ENCODE measurements at places on chromosomes 16 and 17. TPM values are rescaled to one million over a fixed set of nuclear protein-coding genes. Genes with fewer than 3 reads are reported as not detected.

GPR142 gene
- total RNA-seq: not detected

OTOP2 gene
- total RNA-seq: not detected

SLC47A1 gene
- total RNA-seq: not detected

CHD9NB gene
- total RNA-seq: not detected

ADORA2B gene
- total RNA-seq: 2.2 TPM

ACTG1 gene
- total RNA-seq: 971 TPM

ARHGAP23 gene
- total RNA-seq: 1.3 TPM

C1QTNF8 gene
- not detected for total RNA-seq

TBC1D3I gene
- 0.54 TPM for total RNA-seq

LGALS3BP gene
- total RNA-seq: 49.0 TPM

- DNase-seq: no peak
Observed at GRCh38 chr16:66175636-66176035, 190.9 kb upstream of the CDH5 start.

DNA sequence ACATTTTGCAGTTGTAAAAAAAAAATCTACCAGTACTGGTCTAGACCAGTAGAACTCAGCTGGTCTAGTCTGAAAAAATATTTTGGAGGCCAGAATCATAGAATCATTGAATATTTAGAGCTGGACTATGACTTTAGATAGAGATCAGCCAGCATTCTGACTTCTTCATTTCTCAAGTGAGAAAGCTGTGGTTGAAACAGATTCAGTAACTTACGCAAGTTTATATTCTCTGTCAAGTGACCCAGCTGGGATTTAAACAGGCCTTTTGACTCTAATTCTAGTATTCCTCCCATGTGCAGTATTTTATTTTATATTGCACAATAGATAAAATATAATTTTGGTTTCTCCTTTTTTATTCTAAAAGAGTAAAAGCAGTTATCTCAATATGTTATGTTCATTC lies 4.9 kb downstream of the TNRC6A start:
- no peak for DNase-seq

DNA sequence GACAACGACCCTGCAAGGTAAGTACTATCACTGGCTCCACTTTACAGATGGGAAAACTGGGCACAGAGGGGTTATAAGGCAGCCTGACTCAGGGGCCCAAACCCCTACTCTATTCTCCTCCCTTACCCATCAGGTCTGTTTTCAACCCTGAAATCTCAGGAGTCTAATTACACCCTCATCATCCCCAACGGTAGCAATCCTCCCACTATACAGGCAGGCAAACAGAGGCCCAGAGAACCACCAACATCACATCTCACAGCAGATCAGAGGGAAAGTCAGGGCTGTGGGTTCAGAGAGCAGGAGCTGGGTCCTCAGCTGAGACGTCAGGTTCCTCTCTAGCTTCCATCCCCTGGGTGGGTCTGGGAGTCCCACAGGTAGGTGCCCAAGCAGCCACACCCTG lies 16.5 kb downstream of the JUP start:
- DNase-seq: no peak

DNA sequence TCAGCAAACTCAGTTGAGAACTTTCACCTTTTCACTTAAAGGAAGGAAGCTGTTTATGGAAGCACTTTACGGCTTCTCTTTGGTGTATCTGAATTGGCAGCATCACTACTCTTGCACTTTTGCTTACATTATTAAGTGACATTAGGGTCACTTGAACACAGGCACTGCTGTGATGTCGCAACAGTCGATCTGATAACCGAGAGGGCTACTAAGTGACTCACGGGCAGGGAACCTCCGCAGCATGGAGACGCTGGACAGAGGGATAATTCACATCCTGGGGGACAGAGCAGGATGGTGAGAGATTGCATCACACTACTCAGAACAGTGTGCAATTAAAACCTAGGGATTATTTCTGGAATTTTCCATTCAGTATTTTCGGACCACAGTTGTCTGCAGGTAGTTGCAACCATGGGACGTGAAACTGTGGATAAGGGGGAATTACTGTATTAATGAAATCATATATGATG lies 56.5 kb downstream of the DNAH2 start:
- DNase-seq: no peak

DNA sequence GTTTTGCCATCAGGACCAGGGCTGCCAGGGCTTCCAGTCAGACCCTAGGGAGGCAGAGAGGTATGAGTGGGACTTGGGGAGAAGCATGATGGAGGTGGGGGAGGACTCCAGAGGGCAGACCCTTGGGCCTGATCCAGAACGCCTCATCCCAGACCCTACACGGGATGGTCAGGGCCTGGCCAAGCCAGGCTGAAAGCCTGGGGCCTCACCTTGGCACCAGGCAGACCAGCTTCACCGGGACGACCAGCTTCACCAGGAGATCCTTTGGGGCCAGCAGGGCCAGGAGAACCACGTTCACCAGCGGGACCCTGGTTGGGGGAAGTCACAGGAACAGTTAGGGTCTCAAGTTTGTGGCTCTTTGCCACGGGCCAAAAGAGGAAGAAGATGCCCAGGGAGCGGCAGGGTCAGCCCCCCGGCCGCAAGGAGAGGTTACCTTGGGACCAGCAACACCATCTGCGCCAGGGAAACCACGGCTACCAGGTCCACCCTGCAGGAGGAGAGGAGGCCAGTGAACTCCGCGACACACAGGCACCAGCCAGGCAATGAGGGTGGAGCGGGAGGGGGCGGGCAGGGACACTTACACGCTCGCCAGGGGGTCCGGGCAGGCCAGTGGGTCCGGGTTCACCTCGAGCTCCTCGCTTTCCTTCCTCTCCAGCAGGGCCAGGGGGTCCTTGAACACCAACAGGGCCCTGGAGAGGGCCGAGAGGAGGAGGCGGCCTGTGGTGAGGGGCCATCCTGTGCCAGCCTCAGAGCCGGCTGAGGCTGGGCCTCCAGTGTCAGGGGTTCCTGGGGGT lies 7.1 kb downstream of the COL1A1 start:
- no peak for DNase-seq

GRCh38 chr16:709566-710499 lies 4.2 kb upstream of the FBXL16 start:
- DNase-seq: no peak

- no peak for DNase-seq
Observed at GRCh38 chr16:22782314-22782713, 31.6 kb upstream of the HS3ST2 start.

DNA sequence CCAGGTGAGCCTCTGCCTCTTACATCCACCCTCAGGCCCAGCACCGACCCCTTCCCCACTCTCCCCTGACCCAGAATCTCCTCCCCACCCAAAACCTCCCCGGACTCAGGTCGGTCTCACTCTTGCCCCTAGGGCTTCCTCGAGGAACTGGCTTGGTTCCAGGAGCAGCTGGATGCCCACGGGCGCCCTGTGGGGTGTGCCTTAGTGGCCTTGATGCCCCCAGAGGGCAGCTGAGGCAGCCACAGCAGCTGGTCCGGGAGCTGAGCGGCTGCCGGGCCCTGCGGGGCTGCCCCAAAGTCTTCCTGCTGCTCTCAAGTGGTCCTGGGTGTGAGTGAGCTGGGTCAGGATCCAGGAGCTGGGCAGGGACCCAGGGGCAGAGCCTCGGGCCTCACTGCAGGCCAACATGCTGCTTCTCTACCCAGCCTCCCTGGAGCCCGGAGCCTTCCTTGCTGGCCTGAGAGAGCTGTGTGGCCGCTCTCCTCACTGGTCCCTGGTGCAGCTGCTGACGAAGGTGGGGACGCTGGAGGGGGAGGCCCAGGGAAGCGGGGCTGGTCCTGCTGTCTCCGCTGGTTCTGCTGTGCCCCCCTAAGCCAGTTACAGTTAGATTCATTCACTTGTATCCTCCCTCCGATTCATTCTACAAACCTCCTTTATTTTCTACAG lies 9.6 kb downstream of the ZNF213 start:
- no peak for DNase-seq

DNA sequence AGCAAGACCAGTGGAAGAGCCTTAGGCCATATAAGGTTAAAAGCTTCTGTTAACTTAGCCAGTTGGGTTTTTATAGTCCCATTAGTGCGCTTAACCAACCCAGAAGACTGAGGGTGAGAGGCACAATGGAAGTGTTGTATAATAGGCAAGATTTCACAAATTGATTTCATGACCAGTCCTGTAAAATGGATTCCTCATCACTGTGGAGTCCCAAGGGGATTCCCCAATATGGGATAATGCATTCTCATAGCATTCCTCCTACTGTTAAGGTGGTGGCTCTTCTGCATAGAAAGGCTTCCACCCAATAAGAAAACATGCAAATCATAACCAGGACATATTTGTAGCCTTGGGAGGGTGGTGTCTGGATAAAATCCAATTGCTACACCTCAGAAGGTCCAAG lies 22.1 kb upstream of the B4GALNT2 start:
- no peak for DNase-seq

- no peak for DNase-seq
Observed at GRCh38 chr16:3865241-3865640, 15.3 kb downstream of the CREBBP start.

DNA sequence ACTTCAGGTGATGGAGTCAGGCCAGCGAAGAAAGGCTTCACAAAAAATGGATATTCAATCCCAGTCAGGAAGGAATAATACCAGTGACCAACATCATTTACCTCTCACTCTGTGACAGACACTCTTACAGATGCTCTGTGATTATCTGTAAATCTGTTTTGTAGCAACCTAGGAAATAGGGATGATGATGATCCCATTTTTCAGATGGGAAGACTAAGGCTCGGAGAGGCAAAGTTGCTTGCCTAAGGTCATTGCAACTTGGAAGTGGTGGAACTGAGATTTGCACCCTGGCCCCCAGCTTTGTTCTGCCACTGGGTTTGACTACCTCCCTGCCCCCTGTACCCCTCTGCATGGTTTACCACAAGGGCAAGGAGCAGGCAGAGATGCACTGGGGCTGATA lies 14.1 kb upstream of the WSCD1 start:
- DNase-seq: no peak

DNA sequence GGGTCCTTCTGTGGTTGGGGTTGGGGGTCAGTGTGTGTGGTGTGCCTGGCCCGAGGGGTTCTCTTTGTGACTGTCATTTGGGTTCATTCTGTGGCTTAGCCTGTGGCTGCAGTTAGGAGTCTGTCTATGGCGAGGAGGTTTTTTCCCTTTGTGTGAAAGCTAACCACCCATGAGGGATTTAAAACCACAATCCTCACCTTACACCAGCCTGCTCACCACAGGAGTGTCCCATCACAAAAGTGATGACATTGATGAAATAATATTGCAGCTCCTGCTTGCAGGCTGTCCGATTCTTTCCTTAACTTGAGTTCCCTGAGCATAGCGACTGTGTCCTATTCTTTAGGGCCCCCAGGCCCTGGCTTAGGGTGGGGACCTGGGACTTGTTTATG lies 113.6 kb downstream of the RAP1GAP2 start:
- DNase-seq: no peak

DNA sequence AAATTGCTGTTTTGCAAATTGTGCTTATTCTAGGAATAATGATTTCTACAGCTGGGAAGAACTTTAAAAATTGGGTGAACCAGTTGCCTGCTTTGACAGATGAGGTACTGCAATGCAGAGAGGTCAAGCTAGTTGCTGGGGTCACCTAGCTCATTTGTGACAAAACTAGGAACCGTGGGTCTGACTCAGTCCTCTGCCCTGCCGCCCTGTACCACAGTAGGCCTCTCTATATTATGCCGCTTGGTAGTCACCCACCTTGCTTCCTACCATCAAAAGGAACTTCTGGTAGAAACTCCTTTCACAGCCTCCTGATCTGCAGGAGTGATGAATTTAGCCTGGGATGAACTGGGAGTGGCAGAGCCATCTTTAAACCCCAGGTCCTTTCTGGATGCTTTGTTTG lies 105.7 kb downstream of the PITPNC1 start:
- no peak for DNase-seq

DNA sequence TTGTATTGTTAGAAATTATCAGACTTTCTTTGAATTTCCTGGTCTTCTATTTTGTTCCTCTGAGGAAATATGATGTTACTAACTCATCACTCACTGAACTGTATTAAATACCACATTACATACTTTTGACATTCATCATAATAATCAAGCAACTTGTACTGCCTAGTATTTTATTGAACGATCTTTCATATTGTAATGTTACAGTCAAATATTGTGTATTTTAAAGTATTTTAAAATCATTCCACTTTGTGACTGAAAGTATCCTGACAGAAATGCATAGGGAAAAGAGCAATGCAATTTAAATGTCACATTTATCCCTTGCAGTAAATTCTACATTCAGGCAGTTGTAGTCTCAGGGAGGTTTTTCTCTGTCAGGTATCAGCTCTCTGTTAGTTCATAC lies 1557.4 kb downstream of the CDH8 start:
- DNase-seq: no peak

GRCh38 chr17:77696721-77697460 lies 261.6 kb upstream of the TNRC6C start:
- DNase-seq: no peak

GRCh38 chr17:81440051-81440471 lies 44.8 kb downstream of the BAHCC1 start:
- no peak for DNase-seq

- peak; percentile 67 for DNase-seq
Observed at GRCh38 chr17:39617446-39618245, 9.1 kb upstream of the PPP1R1B start.

DNA sequence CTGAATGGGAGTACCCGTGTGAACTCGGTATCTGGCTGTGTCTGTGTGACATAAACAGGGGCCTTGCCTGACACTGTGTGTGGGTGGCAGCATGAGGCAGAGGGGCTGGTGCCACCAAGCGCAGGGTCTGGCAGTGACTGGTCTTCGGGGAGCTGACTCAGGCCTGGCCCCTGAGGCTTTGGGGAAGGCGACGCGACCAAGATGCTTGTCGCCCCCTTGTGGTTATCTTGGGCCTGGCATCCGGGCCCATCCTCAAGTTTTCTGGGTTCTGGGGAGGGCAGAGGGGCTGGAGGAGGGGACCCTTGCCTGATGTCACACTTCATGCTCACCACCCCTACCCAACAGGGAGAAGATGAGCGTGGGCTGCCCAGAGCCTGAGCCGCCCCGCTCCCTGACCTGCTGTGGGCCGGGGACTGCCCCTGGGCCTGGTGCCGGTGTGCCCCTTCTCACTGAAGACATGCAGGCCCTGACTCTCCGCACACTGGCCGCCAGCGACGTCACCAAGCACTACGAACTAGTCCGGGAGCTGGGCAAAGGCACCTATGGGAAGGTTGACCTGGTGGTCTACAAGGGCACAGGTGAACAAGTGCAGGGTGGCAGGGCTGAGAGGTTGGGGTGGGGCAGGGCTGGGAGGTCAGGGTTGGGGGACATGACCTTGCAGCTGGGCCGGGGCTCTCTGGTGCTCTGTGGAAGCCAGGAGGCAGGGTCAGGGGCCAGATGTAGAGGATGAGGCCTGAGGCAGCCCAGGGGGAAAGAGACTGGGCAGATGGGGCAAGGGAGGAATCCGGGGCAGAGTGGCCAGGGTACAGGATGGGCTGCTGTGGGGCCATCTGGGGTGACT lies 24.9 kb downstream of the SBK1 start:
- peak; percentile 64 for DNase-seq

- DNase-seq: no peak
Observed at GRCh38 chr16:28590384-28591340, 6.2 kb downstream of the SULT1A2 start.

GRCh38 chr16:78435260-78435659 lies 335.8 kb downstream of the WWOX start:
- DNase-seq: no peak
